ENCODE measurements at places on chromosomes 3 and 15.

DNA sequence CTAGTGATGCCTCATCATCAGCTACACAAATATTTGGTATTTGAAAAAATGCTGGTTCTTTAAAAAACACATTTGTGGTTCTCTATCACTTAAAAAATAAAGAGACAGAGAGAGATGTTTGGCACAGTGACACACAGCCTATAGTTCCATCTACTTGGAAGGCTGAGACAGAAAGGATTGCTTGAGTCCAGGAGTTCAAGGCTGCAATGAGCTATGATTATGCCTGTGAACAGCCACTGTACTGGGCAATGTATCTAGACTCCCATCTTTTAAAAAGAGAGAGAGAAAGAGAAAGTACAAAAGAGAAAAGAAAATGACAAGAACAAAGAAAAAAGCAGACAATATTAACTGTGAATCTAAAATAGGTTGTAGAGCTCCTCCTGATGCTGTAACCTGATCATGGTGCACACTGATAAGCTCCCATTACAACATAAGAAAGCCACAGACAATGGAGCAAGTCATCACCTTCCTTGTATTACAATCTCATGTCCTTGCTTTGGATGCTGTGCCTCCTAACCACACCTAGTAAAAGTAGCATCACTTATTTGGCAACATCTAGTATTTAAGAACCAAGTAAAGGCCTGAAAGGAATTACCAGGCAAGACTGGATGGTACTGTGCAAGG, 31.7 kb upstream of the MAP4 start:
- no peak for DNase-seq

DNA sequence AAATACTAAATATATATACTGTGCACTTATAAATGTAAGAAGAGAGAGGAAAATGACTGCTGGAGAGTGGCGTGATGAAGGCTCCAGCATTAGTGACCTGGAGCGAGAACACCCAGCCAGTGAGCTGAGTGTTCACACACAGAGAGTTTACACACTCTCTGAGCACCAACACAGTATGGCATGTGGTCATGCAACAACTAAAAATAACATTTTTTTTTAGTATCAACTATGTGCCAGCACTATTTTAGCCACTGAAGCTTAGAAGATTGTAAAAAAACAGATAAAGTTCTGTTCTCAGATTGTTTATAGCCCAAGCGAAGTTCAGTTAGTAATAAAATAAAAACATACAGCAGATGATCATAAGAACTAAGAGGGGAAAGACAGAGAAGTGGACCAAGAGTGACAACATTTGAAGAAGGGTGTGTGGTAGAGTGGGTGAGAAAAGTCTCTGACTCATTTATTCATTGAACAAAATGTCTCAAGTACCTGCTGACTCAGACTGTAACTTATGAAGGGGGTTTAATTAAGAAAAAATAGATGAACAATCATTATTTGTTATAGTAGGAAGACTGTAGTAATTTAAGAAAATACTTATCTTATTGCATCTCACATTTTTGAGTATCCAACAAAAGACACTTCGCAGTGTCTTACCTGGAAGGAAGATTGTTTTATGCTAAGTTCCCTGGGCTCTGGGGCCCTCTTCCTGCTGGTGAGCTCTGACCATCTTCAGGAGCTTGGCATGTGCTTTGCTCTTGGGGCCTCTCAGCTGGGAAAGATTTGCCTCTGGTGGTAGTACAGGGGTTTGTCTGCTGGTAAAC, 43.8 kb downstream of the GAP43 start:
- no peak for DNase-seq

DNA sequence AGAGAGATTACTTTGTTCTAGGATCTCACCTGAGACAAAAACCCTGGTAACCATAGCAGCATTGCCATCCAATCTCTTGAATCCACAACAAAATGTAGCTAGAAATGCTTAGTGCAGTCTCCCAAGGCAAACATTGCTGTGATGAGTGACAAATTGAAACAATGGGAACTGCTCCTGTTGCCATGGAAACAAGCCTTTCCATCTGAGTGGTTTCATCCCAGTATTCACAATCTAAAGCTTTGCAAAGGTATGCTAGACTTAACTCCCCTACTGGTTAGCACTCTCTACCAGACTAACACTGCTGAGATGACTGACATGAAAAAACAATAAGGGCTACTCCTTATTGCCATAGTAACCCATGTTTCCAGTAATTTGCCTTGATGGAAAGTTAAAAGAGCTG, 172.6 kb upstream of the CNTN3 start:
- no peak for DNase-seq

- no peak for DNase-seq
These were observed 36.5 kb downstream of the CORO2B start for GRCh38 chr15:68615301-68615700.

DNA sequence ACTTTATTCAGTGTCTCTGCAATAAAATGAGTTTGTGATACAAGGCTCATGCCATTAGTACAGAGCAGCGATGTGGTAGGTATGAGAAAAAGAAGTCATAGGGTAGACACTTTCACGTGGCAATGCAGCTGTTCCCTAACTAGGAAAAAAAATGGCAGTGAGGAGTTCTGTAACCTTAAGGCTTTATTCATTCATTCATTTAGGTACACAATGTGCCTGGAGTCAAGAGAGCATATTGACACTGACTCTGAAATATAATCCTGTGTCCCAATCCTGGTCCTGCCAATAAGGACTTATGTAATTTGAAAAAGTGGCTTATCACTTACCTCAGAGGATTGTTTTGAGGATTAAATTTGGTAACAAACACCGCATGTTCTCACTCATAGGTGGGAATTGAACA, 173.0 kb upstream of the AZI2 start:
- DNase-seq: no peak
